Activated naive CD8-positive, alpha-beta T cell treated with anti-CD3 and anti-CD28 coated beads, Interleukin-2, amount 50 U/mL, for 16 hours (primary cell): ENCODE measurements at places on chromosomes 5 and 9.

GRCh38 chr5:144125163-144125726, 45.2 kb downstream of the YIPF5 start:
- no peak for DNase-seq

DNA sequence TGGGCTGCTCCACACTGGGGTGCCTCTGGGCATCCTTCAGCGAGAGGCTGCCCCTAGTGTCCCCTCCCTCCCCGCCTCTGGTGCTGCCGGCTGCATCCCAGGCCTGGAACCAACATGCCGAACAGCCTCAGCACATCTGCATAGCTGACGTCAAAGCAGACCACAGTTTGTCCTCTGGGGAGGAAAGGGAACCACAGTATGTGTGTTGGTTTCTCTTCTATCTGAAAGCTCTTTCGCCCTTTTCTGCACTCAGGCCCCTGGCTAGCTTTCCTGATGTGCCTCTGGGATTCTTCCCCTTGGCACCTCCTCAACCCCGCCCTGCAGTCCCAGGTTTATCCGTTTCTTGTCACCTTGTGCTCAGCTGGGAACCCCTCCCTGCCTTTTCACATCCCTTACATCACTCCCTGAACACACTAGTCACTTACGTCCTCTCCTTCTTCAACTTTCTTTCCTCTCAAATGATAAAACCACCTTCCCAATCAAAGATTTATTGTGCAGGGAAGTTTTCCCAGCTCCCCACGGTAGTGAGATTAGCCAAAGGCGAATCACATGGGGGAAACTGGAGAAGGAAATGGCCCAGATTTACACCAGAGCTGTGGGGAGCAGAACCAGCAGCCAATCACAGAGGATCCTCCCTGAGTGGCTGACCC, 35.5 kb upstream of the B4GALT1 start:
- no peak for DNase-seq

- DNase-seq, result no peak
These were observed at the start of gene NTNG2 for GRCh38 chr9:132161743-132162184. TSS of gene NTNG2 (plus strand) at chr9:132162058. CDS start at chr9:132166832, 4,774 bp downstream.

GRCh38 chr9:33620738-33621439, 96.8 kb downstream of the ANKRD18B start:
- no peak for DNase-seq

- DNase-seq, result no peak
These were observed 8.5 kb downstream of the NRARP start for GRCh38 chr9:137293482-137294090.

GRCh38 chr5:56003679-56004078, 8.9 kb upstream of the IL6ST start:
- DNase-seq, result no peak

DNA sequence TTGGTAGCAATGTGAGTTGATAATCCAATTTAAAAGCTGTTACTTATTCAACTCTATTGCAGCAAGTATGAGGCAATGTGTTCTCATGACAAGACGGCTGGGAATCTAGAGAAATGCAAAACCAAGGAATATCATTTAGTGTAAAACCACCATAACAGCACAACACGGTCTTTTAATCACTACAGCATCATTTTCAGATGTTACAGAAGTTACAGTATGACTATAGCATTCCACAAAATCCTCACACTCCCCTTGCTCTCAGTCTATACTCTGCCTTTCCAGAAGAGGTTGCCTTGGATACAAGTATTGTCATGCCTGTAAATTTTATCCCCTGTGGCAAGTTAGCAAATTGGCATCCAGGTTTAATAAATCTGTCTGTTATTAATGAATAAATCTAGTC, 28.6 kb upstream of the TAS2R1 start:
- no peak for DNase-seq

DNA sequence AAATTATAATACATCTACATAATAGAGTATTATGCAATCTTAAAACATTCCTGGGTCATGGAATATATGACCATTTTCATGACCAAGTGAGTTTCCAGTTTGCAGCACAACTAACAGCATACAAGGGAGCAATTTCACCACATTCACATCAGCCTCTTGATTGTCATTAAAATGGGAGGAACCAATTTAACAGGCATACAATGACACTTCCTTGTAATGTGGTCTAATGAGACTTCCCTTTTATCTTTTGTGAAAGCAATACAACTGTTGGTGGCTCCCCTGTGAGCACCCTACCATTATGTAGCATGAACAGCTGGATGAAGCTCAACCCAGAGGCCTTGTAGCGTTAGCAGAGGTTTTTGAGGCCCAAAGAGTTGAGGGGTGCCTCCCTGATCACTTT, 13.6 kb upstream of the TMOD1 start:
- no peak for DNase-seq
